GOT3 (cell line): ENCODE measurements at places on chromosomes 13 and 19.

DNA sequence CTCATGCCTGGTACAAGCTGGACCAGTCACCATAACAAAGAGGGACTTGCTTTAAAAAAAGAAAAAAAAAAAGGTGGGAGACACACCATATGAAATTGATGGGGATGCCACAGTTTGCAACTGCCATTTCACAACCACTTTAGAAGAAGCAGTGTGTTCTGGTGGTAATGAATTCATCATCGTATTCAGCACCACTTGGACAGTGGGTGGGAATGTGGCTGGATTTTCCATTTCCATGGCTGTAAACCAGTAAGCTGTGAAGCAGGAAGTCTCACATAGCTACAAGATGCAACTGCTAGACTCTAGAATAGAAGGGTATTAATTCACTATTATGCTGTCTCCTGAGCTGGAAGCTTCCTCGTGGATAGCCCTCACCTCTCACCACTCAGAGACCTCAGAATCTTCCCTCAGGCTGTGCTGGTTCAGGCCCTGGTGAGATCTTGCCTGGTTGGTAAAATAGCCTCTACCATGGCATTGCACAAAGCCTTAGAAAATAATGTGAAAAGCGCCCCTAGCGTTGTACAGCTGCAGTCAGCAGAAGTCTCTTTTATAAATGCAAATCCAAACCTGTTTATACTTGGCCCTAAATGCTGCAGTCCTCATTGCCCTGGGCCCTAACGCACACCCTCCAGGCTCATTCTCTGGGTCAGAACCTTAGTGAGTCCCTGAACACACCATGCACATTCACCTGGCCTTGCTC, 150.7 kb downstream of the KCTD15 start:
- no peak for DNase-seq

DNA sequence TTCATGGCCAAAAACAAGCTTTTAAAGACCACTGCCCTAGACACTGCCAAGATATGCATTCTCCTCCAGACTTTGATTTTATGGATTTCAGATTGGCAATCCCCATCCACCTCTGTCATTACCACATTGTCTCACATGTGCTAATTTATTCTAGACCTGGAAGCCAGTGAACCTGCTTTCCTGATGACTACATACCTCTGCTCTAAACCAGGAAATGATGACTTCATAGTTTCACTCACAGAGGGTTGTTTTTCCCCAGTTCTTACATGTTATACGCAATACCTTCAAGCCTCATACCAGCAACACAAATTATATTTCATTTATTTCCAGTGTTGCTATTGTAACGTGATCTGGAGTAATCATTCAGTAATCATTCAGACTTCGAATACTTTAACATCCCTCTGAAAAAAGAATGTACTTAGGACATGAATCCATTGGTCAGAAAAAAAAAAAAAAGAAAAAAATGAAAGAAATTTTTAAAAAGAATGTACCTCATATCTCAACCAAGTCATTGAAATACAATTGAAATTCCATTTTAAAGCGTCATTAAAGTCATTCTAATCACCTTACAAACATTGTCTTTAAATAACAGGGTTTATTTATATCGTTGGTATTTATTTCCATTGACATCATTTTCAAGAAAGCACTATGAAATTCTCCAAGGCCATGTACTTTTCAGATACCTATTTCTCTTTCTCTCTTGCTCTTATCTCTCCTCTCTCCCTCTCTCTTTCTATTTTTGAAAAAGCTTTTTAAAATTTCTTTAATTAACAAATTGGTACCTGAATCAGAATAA, 33.4 kb upstream of the KLF5 start:
- DNase-seq, result no peak

DNA sequence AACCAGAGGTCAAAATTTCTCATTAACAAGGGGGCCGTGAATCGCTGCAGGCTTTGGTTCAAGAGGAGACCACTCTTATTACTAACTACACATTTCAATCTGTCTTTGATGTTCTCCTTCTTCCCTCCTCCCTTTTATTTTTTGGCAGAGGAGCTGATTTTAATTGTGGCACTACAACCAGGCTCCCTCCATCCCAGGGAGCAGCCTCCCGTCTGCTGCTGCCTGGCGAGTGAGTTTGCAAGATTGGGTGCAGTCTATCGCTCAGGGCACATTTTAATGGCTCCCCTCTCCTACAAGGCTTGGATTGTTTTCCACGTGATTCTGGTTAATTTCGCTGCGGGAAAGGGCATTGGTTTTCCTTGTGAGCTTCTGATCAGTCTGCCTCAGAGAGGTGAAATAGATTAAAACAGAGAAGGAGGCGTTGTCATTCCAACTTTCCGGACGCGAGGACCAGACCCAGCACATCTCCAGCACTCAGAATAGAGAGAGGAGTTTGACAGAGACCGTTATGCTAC, 81.4 kb downstream of the KCTD15 start:
- no peak for DNase-seq

GRCh38 chr13:20438801-20439200, 86.9 kb downstream of the CRYL1 start:
- DNase-seq, result no peak

GRCh38 chr19:16113727-16114126, 2.0 kb downstream of the RAB8A start:
- no peak for DNase-seq

- no peak for DNase-seq
These were observed 234.3 kb upstream of the STARD13 start for GRCh38 chr13:33519561-33520467.

GRCh38 chr13:35342440-35342839, 134.0 kb downstream of the MAB21L1 start:
- no peak for DNase-seq

DNA sequence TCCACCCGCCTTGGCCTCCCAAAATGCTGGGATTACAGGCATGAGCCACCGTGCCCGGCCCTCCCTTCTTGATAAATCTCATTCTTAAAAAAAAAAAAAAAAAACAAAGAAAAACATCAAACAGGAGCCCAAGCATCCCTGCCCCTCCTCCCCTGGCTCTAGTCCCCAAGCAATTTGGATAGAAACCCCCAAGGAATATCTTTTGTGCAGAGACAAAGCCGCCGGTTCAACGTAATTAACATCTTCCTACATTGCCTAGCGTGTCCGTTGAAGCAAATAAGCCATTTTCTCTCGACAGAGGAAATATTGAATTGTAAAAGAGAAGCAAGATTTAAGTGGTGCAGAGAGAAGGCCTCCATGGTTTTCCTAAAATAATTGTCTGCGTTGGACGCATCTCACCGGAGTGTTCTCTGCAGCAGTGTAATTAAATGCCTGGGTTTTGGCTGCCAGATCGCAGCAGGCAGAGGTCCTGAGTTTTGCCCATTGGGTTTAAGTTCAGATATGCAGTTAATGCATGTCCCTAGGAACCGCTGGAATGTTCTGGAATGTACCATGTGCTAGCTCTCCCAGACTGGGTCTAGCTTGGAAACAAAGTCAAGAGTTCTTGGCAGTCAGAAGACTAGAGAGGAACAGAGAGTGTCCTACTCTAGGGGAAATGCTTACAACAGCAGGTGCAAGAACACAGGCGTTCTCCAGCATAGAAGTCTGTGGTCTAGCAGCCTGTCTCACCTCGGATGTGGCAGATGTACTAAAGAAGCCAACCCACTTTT, 30.8 kb downstream of the PIN1 start:
- no peak for DNase-seq

DNA sequence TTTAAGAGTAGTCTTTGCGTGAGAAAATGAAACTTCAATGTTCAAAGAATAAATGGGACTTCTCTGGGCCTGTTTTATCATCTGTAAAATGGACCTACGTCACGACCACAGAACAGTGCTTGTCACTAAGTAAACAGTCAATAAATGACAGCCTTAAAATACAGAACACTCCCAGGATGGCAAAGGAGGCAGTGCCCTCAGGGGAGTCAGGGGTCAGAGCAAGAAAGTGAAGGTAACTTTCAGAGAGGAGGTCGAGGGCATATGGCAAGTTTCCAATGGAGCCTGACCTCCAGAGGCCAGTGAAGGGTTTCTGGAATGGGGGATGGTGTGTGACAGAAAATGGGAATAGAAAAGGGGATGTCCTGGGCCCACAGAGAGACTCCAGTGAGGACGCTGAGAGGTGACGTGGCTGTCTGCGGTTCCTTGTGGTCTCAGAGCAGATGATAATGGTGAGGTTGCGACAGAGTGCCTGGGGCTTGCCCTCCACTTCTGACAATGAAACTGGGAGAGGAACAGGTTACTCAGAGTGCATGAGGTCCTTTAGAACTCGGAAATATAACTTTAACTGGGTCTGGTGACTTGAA, 91.8 kb downstream of the UBL3 start:
- no peak for DNase-seq

- DNase-seq, result no peak
These were observed 381.3 kb downstream of the ENOX1 start for GRCh38 chr13:43405457-43405856.

DNA sequence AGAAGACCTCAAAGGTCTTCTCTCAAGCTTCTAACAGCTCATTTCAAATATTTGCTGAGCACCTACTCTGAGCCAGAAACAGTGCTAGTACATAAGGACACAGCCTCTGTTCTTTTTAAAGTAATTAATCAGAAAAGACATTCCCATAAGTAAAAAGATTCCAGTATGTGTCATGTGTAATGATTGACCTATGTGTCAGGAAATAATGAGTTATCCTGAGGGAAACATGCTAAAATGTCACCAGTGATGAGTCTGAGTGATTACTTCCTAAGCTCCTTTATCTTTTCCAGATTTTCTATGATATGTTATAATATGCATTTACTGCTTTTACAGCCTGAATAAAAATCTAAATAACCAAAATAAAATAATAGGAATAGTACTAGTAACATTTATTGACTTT, 107.6 kb downstream of the SLC25A15 start:
- DNase-seq, result no peak

DNA sequence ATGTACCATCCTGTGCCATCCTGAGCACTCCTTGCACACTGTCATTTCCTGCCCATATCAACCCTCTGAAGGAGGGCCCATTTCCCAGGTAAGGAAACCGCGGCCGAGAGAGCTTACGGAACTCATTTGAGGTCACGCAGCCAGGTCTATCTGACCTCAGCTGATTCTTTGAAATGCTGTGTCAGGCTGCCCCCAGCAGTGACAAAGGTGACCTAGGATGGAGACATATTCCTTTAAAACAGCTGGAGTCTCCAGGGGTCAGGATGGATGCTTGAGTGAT, 42.2 kb upstream of the VSTM2B start:
- DNase-seq, result no peak

- no peak for DNase-seq
These were observed 585.2 kb downstream of the PCDH9 start for GRCh38 chr13:66644855-66645460.

DNA sequence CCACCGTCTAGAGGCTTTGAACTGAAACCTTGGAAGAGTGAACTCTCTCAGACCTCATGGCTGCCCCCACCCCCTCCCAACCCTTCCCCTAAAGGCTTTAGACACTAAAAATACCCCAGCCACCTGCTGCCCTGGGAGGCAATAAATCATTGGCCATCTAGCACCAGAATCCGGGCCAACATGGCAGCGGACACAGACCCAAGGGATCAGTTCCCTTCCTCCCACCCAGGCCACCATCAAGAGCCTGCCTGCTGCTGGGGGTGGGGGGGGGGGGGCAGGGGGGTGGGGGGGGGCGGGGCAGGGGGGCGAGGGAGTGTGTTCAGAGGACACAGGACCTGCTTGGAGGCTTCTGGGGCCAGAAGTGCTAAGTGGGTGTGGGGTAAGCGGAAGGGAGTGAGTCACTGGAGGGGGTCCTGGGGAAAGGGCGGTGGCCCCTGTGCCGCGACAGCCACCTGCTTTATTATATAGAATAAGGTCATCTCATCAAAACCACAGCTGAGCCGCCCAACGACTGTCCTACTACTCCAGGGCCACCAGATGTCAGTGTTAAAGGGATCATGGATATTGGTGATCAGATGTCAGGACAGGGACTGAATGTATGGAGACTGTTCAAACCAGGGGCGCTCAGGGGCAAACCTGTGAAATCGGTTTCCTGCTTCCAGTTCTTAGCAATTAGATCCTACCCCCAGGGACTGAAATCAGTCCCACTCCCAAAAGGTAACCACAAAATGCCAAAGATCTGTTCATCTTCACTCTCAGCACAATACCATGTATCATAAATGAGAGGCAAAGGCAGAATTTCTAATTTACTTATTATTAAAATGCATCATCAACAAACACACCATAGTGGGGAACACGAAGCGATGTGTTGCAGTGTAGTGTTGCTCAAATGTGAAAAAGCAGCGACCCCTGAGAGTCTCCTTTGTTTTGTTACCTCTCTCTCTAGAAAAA, 24.3 kb downstream of the ARL11 start:
- no peak for DNase-seq

DNA sequence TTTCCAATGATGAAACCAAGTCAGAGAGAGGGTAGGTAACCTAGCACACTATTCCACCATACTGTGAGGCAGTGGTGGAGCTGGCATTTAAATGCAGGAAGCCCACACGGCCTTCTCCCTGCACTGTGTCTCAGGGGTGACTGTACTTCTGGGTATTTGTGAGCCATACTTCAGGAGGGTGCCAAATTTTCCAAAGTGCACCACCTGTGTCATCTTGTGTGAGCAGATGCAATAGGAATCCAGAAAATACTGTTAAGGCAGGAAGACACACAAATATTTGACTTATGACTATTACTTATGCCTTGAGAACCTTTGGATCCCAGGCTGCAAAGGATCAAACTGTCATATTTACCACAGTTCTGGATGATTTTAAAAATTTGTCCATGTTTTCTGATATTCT, 17.3 kb downstream of the ZNF229 start:
- DNase-seq, result no peak

DNA sequence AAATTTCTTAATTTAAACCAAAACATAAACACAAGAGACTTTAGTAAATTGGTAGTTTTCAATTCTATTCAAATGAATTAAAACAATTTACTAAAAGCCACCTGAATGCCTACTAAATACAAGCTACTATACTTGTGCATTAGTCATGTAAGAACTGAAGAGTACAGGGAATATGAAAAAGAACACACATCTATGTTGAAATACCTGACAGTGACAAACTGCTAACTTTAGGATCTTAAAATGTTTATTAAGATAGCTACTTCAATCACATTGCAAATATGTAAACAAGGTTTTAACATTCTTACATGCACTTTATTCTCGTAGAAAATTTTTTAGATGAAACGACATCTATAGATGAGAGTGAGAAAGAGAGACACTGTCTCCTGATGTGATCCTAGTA, 4.1 kb downstream of the SPRYD7 start:
- DNase-seq, result no peak

DNA sequence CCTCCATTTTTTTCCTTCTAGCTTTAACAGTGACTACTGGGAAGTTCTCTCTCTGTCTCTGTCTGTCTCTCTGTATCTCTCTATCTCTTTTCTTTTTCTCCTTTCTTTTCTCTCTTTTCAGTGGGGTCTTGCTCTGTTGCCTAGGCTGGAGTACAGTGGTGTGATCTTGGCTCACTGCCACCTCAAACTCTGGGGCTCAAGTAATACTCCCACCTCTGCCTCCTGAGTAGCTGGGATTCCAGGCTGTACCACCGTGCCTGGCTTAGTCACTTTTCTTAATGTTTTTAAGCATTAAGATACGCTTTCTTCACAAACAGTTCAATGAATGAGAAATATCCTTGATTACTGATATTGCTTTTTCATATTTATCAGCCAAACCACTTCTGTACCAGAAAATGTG, 13.1 kb downstream of the PCCA start:
- no peak for DNase-seq

- DNase-seq, result no peak
These were observed 38.2 kb downstream of the TNFSF11 start for GRCh38 chr13:42612021-42612765.
